ENCODE measurements at places on chromosomes 1 and 21.

DNA sequence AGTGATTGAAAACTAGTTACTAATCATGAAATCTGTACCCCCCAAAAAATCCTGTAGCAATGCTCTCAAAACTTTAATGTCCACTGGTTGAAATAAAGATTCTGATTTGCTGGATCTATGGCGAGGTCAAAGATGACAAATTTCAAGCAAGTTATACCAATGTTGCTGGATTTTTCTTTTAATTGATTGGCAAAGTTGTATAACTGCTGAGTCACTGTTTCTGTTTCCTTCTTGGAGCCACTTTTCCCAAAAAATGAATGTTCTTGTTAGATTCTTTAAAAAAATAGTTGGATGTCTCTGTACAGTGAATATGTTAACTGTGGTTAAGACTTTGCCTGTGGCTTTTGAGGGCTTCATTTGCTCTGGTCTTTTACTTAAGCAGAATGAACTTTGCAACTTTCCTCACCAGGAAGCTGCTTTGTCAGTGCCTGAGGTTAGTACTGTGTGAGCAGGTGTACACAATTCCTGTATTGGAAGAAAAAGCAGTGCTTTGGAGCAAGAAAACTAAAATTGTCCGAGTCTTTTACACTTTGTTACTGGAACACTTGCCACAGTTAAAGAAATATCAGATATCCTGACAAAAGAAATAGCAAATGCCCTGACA is 1211.9 kb downstream of the MRPL39 start:
- DNase-seq, result no peak

- DNase-seq, result peak; percentile 38
Observed at GRCh38 chr1:204410688-204411450, 748 bp downstream of the PPP1R15B start.

DNA sequence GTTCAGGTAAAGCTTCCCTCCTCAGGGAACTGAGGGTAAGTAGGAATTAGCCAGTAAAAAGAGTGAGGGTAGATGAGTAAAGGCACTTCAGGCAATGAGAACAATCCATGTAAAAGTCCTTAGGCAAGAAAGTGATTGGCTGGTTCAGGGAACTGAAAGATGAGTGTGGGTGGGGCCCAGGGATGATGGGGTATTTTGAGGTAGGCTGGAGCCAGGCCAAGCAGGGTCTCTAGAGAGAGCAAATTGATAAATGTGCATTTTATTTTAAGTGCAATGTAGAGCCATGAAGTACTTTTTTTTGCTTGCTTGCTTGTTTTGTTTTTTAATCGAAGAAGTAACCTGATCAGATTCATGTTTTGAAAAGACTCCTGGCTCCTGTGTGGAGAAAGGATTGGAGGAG is 26.5 kb downstream of the OSBPL9 start:
- DNase-seq, result no peak

DNA sequence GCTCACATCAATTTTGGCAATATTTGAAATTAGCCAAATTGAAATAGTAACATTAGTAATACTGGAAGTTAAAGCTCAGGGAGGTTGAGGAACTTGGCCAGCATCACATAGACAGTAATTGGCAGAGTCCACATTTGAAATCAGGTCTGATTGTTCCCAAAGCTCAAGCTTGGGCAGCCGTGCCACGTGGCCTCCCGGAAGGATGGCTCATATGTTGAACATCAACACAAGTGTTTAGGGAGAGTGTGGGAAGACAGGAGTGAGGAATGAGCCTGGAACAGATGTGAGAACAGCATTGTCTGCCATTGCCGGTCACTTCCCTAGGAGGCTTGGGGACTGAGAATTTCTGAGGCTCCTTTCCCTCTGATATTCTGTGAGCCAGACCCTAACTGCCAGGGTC is 40.2 kb upstream of the RBM15 start:
- no peak for DNase-seq

- peak; percentile 43 for DNase-seq
Observed at GRCh38 chr1:119674835-119675289, 26.8 kb upstream of the ZNF697 start.

DNA sequence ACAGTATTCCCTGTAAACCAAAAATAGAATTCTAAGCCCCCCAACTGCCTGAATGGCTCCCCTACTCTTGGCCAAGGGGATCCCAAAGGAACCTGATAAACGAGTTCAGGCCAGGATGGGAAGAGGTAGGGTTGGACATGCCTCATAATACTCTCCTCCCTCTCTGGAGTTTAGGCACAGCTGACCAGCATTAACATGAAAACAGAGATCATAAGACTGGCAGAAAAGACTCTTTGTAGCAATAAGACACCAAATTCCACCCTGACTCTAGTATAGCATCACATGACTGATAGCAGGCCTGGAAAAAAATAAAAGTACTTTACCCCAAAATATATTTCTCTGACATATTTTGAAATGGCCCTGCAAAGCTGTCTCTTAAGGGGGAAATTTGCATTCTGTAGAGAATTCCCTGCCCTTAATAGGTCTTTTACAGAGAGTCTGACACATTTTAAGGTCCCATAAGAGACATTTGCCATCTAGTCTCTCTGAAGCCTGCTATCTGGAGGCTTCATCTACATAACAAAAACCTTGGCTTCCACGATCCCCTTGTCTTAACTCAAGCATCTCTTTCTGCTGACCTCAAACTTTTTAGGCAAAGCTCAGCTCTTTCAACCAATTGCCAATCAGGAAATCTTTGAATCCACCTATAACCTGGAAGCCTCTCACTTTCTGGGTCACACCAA is 55.9 kb downstream of the SIK1 start:
- no peak for DNase-seq

DNA sequence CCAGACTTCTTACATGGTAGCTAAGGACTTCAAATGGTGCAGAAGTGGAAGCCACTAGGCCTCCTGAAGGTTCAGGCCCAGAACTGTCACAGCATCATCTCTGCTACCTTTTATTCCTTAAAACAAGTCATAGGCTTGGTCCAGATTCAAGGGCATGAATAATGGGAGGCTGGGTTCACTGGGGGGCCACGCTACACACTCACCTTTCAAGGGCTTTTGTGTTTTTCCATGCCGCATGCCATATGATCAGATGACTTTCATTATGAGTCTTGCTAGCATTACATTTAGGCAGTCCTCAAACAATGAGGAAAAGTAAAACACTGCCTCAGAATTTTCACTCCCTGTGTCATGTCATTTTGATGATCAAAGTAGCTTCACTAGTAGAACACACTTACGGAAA is 83.4 kb downstream of the VPS26C start:
- DNase-seq, result no peak

GRCh38 chr21:34544032-34544496 is 32.1 kb upstream of the KCNE1 start:
- DNase-seq, result peak; percentile 22

DNA sequence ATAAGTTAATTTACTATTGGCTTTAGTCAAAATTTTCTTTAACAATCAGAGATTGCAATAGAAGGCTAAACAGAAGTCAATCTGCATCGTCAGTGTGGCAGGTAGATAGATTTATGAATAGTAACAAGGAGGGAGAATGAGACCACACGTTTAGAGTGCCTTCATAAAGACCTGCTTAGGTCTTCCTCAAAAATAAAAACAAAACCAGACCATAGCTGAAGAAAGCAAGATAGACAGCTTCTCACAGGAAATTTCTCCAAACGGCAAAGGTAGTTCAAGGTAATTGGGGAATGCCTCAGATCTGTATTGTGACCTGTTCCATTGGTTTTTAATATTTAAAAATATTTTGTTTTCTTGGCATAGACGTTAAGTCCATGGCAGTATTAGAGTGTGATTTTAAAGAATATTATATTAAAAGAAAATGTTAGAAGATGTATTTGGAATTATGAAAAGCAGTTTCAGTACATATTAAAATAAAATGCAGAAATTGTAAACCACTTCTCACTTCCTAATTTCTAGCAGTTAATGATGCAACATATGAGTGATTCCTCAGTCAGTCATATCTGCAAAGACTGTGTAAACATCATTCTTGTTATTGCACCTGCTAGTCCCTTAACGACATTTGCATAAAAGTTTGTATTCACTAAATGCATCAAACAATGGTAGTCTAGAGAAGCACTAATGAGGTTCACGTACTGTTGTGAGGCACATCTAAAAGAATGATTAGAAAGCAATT is 278.0 kb downstream of the HLX start:
- peak; percentile 17 for DNase-seq

DNA sequence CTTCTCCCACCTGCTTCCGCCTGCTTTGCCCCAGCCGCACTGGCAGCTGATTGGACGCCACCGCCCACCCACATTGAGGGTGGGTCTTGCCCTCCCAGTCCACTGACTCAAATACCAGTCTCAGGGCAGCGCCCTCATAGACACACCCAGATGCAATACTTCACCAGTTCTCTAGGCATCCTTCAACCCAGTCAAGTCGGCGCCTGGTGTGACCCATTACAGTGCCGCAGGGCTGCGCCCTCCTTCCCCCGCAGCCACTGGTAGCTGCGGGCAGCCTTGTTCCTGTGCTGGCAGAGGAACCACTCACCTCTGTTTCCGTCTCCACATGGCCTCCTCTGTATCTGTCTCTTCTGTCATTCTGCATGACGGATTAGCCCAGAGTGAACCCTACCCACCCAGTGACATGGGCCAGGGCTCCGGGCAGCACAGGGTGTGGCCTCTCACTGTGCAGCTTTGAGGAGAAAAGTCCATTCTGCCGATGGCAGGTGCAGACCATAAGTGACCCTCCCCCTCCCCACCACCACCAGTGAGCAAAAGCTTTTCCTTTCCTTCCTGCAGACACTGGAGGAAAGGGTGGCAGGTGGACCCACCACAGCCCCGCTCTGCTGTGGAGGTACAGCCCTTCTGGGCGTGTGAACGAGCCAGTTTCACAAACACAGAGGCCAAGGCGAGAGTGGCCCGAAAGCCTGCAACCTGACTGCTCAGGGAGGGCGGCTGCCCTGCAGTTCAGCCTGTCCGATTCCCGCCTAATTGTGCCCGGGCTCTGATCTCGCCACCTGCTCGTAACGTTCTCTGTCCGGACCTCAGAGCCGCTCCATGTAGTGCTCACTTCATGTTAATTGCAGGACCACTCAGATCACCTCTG is 57.1 kb downstream of the FAAP20 start:
- DNase-seq, result no peak

DNA sequence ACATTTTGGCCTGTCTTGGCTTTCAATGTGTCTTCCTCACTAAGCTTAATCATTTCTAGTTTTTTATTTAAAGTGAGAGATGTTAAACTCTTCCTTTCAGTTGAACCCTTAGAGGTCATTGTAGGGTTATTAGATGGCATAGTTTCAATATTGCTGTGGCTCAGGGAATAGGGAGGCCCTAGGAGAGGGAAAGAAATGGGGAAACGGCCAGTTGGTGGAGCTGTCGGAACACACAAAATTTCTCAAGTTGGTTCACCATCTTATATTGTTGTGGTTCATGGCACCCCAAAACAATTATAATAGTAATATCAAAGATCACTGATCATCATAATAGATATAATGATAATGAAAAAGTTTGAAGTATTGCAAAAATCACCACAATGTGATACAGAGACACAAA is 31.4 kb upstream of the KAZN start:
- no peak for DNase-seq

GRCh38 chr1:151992303-151993083 is 1.2 kb downstream of the S100A10 start:
- DNase-seq, result no peak

DNA sequence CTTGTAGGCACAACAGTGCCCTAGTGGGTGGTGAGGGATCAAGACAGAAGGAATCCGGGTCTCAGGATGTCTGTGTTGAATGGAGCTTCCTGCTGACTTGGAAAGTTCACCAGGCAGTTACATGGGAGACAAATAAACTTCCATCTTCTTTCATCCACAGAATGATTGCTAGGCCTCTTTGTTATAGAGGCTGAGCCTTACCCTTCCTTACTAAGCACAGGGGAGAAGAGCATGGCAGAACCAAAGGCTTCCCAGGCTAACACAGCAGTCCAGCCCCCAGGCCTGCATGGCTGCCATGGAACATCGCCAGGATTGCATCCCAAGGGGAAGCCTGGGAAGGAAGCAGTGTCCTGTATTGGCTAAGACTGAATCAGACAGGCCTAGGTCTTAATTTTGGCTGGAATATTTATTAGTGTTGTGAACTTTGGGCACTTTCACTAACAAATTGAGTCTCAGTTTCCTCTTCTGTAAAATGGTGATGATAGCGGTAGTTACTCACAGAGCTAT is 18.7 kb downstream of the HEYL start:
- no peak for DNase-seq

- DNase-seq, result no peak
Observed at GRCh38 chr1:200706111-200706814, 32.4 kb upstream of the CAMSAP2 start.

DNA sequence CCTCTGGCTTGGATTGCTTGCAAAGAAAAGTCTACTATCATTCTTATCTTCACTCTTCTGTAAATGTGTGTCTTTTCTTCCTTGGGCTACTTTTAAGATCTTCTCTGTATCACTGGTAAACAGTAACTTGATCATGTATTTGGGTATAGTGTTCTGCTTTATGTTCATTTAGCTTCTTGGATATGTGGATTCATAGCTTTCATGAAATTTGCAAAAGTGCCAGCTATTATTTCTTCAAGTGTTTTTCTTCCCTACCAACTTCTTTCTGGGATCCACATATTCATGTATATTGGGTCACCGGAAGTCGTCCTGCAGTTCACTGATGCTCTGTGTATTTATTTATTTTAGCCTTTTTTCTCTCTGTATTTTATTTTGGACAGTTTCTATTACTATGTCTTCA is 11.3 kb downstream of the SYNJ1 start:
- no peak for DNase-seq

- DNase-seq, result no peak
Observed at GRCh38 chr1:229089586-229090208, 181.2 kb upstream of the RAB4A start.

GRCh38 chr1:113860891-113861290 is 10.6 kb downstream of the PTPN22 start:
- no peak for DNase-seq

DNA sequence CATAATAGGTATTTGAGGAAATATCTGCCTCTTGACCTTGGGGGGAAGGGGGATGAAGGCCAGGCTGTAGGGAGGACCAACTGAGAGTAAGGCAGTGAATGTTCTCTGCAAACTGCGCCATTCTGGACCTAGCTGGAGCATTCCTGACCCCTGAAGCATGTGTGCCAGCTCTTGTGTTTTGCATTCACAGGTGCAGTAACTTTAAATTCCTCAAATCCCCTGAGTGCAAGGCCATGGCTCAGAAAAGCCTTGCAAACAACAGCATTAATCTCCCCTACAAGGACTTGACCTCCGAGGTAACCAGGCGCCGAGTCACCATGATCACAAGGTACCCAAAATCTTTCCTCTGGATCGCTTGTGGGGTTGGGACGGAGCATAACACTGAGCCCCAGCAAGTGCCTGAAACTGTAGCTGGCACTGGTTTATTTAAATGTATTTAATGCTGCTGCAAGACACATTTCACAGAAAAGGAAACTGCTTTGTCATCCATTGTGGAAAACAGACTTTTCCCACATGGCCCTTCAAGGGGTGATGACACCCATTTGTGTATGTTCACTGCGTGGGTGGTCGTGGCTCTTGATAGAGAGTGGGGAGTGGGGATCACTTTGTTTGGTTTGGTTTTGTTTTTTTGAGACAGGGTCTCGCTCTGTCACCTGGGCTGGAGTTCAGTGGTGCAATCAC is 1.7 kb downstream of the MYOCOS start:
- no peak for DNase-seq

GRCh38 chr21:31293986-31294385 is 50.1 kb downstream of the TIAM1 start:
- DNase-seq, result no peak

GRCh38 chr1:116433275-116434257 is 60.5 kb downstream of the ATP1A1 start:
- DNase-seq, result no peak
